ENCODE measurements at places on chromosomes 13 and 19.

GRCh38 chr19:13984186-13984585 is 21.9 kb downstream of the RFX1 start:
- DNase-seq = no peak

- DNase-seq = no peak
These were observed 306 bp downstream of the SUGT1 start for GRCh38 chr13:52652980-52653303.

- no peak for DNase-seq
These were observed 20.0 kb upstream of the SMIM17 start for GRCh38 chr19:56623006-56623405.

- no peak for DNase-seq
These were observed 304.1 kb upstream of the MAB21L1 start for GRCh38 chr13:35780613-35781012.

DNA sequence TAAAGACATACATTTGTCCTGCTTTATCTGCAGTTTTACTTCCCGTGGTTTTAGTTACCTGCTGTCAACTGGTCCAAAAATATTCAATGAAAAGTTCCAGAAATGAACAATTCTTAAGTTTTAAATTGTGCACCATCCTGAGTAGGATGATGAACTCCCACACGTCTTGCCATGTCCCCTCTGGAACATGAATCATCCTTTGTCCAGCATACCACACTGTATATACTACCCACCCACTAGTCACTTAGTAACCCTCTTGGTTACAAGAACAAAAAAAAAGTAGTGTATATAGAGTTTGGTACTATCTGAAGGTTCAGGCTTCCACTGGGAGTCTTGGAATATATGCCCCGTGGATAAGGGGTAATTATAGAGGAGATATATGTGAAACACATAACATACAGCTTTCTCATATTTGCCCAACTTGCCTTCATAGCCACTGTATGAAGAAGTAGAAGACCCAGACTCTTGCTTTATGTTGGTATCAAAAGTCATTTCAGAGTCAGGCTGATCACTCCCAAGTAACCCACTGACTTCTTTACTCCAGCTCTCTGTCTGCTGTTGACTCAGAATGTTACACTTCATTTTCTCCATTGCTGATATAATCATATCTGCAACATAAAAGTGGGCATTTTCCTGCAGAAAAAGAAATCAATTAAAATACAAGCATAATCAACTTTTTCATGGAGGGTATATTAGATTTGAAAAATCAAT is 19.3 kb downstream of the RUBCNL start:
- DNase-seq = no peak

DNA sequence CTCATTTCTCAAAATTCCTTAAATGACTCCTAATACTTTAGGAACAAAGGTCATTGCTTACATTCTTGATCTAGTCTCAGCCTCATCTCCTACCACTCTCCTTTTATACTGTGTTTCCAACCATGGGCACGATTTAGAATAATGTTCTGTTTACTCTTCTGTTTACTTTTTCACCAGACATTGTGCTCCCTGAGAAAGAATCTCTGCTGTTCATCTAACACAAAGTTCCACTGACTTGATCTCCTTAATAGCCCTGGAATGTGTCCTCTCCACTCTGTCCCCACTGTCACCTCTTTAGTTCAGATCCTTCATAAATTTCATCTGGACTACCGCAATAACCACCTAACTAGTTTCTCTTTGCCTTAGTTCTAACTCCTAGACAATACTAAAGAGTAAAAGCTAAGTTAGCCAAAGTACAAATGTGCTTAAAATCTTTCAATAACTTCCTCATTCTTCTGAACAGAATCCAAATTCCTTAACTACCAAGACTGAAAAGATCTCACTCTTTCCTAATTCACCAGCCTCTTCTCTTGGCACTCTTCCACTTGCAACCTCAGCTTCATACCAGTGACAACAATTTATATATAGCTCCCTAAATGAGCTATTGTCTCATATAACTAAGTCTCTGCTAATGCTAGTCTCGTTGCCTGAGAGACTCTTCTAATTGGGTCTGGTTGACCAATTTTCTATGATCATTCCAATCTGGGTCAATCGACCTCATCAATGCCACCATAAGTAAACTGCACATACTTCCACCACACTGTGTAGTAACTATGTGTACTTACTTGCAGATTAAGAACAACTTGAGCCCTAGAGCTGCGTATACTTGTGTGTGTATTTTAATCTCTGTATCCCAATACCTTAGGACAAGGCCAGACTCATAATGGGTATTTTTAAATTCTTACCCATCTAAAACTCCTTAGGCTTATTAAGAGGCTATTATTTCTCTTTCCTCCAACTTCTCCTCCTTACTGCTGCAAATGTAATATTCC is 179.9 kb downstream of the VWA8 start:
- no peak for DNase-seq

- no peak for DNase-seq
These were observed 2.4 kb upstream of the ITGBL1 start for GRCh38 chr13:101449790-101450748.

DNA sequence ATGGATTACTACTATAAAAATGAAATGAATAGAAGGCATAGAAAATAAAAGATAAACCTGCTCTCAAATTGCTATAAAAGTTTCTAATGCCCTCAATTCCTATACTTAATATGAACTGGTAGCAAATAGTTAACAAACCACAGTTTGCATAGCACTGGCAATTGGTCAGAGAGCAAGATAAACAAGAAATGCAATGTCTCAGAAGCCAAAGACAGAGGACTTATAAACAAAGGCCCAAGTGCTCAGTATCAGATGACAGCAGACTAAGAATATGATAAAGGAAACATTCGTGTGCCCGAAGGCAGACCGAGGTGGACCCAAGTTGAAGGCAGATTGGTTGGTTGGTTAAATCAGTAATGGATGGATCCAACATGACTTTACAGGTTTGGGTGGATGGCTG is 50.6 kb downstream of the IPO5 start:
- no peak for DNase-seq

DNA sequence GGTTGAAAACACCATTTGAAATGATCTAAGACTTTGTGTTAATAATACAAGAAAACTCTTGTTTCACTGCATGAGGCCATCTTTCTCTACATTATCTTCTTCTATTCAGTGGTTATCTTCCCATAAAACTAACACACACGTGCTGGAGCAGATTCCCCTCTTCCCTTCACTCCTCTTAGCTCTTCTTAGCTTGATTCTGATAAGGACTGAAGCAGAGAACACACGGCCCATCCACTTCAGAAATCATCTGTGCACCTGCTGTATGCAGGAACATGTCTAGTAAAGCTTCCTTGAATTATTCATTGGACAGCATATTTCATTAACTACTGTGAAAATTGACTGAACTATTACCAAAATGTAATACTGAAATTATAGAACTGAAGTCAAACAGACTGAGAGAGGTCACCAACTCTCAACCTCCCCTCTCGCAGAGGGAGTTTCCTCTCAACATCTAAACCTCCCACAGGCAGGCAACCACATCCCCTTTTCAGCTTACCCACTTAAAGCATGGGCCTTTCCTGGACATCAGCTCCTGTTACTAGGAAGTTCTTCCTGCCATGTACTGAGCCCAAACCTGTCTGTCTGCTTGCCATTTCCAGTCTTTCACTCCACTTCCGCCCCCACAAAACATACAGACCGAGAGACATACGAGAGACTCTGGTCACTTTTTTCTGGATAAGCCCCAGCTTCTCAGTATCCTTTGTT is 113.9 kb downstream of the CRYL1 start:
- no peak for DNase-seq

DNA sequence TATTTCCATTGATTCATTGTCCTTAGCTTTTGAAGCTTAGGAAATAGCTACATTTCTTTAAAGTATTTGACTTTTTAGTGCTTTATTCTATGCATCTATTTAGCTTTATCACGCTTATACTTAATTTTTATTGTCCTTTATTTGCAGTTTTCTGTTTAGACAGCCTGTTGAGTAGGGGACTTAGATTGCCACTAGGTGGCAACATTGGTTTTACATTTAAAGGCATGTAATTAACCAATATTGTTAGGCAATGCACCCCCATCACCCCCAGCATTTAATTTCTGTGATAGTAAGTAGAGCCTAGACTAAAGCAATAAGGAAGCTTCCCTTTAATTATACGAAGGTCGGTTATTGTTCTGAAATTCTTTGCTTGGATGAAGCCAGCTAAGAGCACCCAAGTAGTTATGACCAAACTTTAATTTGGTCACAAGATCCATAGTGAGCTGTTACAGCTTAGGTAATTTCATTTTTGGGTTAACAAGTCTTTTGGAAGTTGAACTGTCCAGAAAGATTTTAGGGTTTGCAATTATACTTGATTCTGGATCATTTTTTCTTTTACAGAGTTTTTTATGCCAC is 36.5 kb downstream of the B3GLCT start:
- DNase-seq = peak; percentile 22

- no peak for DNase-seq
These were observed 47.4 kb upstream of the UBAC2 start for GRCh38 chr13:99153219-99153618.

GRCh38 chr13:67150608-67151007 is 79.5 kb downstream of the PCDH9 start:
- no peak for DNase-seq

DNA sequence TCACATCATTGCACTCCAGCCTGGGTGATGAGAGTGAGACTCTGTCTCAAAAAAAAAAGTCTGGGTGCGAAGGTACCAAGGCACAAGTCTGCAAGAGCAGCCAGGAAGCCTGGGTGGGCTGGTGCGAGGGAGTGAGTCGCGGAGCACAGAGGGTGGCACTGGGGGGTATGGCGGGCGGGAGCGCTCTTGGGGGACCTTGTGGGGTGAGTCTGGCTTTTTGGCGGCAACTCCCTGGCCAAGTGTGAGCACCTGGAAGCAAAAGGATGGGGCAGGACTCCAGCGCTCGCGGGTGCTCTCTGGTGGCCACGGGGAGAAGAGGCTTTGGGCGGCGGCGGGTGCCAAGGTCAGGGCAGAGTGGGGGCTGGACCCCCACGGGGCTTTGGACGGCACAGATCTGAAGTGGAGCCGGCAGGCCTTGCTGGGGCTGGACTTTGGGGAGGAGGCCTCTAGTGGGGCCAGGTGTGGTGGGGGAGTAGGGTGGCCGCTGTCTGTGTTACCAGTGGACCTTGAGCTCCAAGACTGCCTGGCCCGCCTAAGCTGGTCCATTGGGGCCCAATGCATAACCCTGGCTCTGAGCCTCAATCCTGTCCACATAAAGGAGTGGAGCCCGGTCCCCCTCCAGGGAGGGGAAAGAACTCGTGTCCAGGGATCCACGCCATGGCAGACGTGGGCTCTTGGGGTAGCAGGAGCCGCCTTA is 1.6 kb downstream of the P2RY11 start:
- DNase-seq = no peak

- no peak for DNase-seq
These were observed 2.2 kb downstream of the JUND start for GRCh38 chr19:18279266-18279515.

- DNase-seq = no peak
These were observed 29.7 kb upstream of the EIF3G start for GRCh38 chr19:10149427-10149826.

- no peak for DNase-seq
These were observed 132.2 kb downstream of the FREM2 start for GRCh38 chr13:38819053-38819452.

- DNase-seq = no peak
These were observed 28.0 kb downstream of the SPRY2 start for GRCh38 chr13:80312967-80313366.

Measured in NCI-H2227 treated with DMSO at 0.1 percent for 48 hours (cell line).